Endothelial cell (in vitro differentiated cells): ENCODE measurements at places on chromosomes 13 and 19. TPM values are rescaled to one million over a fixed set of nuclear protein-coding genes. Genes with fewer than 3 reads are reported as not detected.

- H3K4me3 ChIP-seq: no peak overlapping the region
- H3K27me3 ChIP-seq: peaks cover 15% of the 10 kb centered on the region
- H3K36me3 ChIP-seq: peaks cover 21% of the 10 kb centered on the region
- DNase-seq: no peak
- no peak overlapping the region for H3K27ac ChIP-seq
These were observed 11.2 kb downstream of the PPP6R1 start for GRCh38 chr19:55247621-55248099.

DNA sequence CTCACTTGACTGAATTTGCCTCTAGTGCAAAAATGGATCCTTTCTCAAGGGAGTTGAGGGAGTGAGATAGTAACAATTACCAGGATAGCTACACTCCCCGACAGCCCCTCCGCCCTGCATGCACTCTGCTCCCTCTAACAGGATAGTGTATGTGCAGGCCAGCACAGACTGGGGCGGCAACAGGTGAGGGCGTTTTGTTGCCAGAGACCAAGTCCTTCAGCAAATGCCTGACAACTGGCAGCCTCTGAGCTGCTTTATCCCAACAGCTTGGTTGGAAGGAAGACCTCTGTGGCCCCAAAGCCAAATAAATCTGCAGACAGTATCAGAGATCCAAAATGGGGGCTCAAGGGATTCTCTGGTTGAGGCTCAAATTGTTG lies 86.6 kb downstream of the SLC7A1 start:
- H3K27ac ChIP-seq: no peak overlapping the region
- no peak for DNase-seq
- H3K36me3 ChIP-seq: peaks cover 11% of the 10 kb centered on the region
- H3K4me3 ChIP-seq: no peak overlapping the region
- H3K27me3 ChIP-seq: peaks cover 2% of the 10 kb centered on the region

GRCh38 chr13:97308735-97309429 lies 86.7 kb downstream of the MBNL2 start:
- peak overlapping the region; percentile 23 for H3K4me3 ChIP-seq
- H3K36me3 ChIP-seq: peaks cover 21% of the 10 kb centered on the region
- H3K27me3 ChIP-seq: peaks cover 5% of the 10 kb centered on the region
- no peak overlapping the region for H3K27ac ChIP-seq

GRCh38 chr13:102145750-102146149 lies 256.1 kb downstream of the FGF14 start:
- no peak overlapping the region for H3K27ac ChIP-seq
- no peaks in the 10 kb centered on the region for H3K27me3 ChIP-seq
- H3K36me3 ChIP-seq: no peaks in the 10 kb centered on the region
- no peaks in the 10 kb centered on the region for H3K4me1 ChIP-seq

DNA sequence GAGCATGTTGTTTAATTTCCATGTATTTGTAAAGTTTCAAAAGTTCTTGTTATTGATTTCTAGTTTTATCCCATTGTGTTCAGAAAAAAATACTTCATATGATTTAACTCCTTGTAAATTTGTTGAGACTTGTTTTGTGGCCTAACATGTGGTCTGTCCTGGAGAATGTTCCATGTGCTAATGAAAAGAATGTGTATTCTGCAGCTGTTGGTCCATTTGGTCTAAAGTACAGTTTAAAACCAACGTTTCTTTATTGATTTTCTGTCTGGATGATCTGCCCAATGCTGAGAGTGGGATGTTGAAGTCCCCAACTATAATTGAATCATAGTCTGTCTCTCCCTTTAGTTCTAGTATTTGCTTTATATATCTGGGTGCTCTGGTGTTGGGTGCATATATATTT lies 34.9 kb upstream of the TPP2 start:
- no peak overlapping the region for H3K27ac ChIP-seq
- no peak for DNase-seq
- no peaks in the 10 kb centered on the region for H3K36me3 ChIP-seq
- H3K27me3 ChIP-seq: no peaks in the 10 kb centered on the region

The PINLYP gene
- 3.4 TPM for total RNA-seq

The TEX26 gene
- total RNA-seq: not detected
